ENCODE measurements at places on chromosomes 6 and 20.

DNA sequence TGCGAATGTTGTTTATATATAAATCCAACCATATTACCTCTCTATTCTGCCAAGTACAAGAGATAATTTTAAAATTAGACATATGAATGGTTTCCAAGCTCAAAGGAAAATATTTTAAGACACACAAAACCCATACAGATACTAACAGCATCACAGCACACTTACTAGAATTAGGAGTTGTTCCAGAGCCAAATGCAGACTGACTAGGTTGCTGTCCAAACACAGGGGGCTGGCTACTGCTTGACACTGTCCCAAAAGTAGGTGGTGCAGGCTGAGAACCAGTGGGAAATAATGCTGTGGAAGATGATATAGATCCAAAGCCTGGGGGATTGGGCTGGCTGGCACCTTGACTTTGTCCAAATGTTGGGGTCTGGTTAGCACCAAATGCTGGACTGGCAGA is 24.3 kb downstream of the FAM8A1 start:
- no peak for DNase-seq

GRCh38 chr20:50245498-50246366 is 55.1 kb downstream of the CEBPB start:
- DNase-seq: no peak

DNA sequence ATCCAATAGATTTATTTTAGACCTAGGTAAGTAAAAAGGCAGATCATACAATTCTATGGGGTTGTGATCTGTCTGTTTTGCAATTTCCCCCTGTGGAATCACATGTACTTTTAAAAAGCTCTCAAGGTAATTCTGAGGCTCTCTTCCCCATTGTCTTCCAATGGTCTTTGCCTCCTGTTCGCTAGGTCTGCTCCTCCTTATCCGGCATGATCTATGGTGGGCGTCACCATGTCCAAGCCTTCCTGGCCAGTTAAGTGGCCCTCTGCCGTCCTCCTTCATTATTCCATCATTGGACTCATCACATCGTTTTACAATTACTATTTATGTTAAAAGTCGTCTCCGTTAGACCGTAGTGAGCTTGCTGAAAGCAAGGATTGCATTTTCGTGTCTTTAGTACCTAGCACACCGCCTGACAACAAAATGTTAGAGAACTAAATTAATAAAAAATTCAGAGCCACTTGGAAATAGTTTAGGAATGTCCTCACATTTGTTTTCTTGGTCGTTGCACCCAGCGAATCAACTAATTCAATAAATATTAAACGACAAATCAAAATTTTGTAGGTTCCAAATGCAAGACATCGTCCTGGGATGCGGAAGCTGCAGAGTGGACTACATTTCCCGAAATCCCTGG is 2.2 kb upstream of the STXBP5 start:
- no peak for DNase-seq

GRCh38 chr6:54899986-54900385 is 53.4 kb downstream of the FAM83B start:
- DNase-seq: no peak

DNA sequence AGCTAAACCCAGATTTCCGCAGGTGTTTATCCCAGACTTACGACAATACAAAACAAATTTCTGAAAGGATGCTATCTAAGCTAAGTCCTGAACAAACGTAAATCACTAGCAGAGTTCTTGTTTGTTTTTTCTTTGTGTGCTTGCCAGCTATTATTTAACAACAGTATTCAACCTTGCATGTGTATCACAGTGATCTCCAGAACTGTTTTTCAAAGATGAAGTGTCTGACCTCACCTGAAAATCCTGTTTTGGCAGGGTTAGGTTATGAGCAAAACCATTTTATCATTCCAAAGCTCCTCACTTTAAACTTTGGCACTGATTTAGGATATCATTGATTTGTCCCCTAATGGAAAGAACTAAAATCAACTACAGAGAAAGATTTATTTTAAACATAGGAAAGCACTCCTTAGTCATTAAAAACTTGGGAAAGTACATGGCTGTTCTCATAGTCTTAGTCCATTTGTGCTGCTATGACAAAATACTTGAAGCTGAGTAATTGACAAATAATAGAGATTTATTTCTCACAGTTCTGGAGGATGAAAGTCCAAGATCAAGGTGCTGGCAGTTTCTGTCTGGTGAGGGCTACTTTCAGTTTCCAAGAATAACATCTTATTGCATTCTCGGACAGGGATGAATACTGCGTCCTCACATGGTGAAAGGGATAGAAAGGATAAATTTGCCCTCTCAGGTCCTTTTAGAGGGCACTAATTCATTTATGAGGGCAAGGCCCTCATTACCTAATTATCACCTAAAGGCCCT is 20.8 kb upstream of the BMP5 start:
- DNase-seq: no peak

DNA sequence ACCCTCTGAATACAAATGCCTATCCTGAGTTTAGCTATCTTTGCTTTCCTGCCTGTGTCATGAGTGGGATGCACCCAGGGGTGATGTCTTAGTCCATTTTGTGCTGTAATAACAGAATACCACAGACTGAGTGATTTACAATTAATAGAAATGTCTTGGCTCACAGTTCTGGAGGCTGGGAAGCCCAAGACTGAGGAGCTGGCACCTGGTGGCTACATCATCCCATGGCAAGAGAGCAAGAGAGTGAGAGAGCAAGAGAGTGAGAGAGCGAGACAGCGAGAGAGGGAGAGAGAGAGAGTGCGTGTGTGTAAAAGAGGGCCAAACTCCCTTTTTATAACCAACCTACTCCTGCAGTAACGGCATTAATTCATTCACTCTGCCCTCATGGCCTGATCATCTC is 76.8 kb downstream of the PRDM1 start:
- peak; percentile 14 for DNase-seq

DNA sequence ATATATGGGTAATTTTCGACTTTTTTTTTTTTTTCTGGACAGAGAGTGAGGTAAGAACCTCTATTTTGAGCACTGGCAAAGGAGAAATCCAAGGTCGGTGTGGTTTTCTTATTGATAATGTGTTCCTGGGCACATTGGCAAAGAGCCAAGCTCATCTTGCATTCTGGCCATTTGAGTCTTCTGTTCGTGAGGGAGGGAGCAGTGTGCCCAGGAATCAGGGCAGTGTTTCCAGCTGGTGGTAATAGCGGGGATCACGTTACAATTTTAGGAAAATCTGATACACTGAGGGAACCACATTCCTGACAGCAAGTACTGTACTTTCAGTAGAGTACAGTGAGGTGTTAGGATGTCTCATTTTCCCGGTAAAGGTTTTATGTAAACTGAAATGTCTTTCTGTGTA is 442.3 kb upstream of the MAP3K7 start:
- DNase-seq: no peak

- no peak for DNase-seq
Observed at GRCh38 chr20:60428651-60429050, 470.4 kb downstream of the CDH26 start.

DNA sequence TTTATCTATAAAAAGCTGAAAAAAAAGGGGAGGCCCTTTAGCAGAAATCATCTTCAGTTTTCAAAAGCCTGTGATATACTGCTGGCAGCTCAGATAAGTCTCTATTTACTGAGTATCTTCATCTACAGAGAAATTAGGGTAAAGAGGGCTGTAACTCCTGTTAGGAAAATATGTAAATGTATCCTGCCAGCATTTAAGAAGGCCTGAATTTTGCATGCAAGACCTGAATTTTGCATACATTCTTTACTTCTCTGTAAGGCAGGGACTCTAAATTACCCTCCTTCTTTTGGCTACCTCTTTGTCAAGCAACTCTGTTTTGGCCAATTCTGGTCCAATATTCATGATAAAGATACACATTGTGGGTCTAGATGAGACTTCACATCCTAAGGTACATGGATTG is 150.6 kb upstream of the SPACA1 start:
- no peak for DNase-seq

- no peak for DNase-seq
Observed at GRCh38 chr6:111718326-111718725, 112.6 kb upstream of the TRAF3IP2 start.

DNA sequence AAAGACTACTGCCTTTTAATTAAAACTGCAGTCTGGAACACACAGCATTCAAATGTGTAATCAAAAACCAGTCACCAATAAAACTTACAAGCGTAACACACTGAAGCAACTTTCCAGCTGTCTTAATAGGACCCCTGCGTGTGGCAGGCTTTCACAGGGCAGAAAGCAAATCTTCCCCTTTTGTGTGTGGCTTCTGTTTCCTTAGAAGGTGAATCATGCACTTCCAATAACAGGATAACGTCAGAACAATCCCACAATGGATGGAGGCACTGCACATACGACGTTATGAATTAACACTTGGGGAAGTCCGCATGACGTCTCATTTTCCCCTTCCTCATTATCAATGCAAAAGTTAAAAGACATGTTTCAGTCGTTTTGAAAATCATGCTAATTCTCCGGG is 44.8 kb downstream of the INSM1 start:
- no peak for DNase-seq

DNA sequence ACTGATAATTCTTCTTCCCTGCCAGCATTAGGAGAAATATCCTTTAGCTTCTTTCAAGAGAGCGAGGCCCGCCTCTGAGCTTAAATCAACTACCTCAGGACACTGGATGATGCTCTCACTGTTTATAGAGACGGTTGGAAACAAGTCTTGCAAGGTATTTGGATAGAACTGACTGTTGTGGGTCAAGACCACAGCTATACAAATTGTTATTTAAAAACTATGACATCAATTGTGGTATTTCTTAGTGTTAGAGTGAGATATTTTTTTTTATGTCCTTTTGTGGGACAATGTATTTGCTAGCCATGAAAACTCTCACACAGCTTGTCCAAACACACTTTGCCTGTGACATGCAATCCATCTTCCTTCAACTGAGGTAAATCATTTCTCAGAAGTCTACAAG is 136.3 kb upstream of the PHACTR1 start:
- no peak for DNase-seq

- no peak for DNase-seq
Observed at GRCh38 chr6:12577124-12577850, 139.3 kb upstream of the PHACTR1 start.

GRCh38 chr20:33790566-33790965 is 20.6 kb upstream of the CHMP4B start:
- DNase-seq: no peak

DNA sequence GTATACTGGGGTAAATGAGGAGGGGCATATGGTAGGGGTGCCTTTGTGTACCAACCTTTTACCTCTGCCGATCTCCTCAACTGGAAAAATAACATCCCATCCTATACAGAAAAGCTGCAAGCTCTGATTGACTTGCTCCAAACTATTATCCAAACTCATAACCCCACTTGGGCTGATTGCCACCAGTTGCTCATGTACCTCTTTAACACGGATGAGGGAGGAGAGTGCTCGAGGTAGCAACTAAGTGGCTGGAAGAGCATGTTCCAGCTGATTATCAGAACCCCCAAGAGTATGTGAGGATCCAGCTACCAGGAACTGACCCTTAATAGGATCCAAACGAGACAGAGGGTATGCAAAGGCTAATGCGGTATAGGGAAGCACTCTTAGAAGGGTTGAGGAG is 299.6 kb downstream of the RNGTT start:
- no peak for DNase-seq

GRCh38 chr6:17493286-17493685 is 99.9 kb downstream of the CAP2 start:
- no peak for DNase-seq

GRCh38 chr6:83853178-83854000 is at the start of gene RIPPLY2:
Gene RIPPLY2 (plus strand): TSS chr6:83853360. CDS start chr6:83853417, 57 bp downstream.
- DNase-seq: peak; percentile 35

- DNase-seq: no peak
Observed at GRCh38 chr6:100901582-100901981, 20.5 kb upstream of the ASCC3 start.

DNA sequence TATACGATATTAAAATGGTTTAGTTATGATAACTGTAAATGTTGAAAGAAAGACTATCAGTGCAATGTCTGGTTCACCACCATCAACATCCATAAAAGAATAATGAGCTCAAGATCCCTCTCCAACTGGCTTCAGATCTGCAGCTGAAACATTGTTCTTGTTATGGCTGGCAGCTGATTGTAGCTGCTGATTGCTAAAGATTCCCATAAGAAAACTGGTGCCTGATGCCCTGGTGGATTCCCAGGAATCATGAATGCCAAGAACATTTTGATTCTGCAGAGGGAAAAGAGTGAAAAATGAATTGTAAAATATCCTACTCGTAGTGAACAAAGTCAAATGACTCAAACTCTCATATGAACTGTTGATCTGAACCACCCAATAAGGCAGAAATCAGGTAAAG is 1160.2 kb downstream of the EPHA7 start:
- no peak for DNase-seq

- no peak for DNase-seq
Observed at GRCh38 chr6:161578478-161578877, 304.6 kb upstream of the AGPAT4 start.

DNA sequence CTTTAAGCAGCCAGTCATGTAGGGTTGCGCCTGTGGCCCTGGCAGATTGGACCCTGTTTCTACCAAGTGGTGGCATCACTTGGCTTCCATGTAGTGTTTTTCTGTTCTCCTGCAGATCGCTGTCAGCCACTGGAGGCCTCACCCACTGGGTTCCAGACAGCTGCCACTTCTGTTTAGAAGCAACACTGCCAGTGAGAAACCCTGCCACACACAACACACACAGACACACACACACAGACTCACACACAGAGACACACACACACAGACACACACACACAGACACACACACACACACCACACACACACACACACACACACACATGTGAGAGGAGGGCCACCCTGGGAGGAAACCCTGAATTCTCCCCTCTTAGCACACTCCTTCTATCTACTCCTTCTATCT is 51.8 kb downstream of the UTRN start:
- no peak for DNase-seq

- DNase-seq: no peak
Observed at GRCh38 chr6:126664271-126664670, 324.4 kb downstream of the CENPW start.

- DNase-seq: no peak
Observed at GRCh38 chr6:31792761-31793171, 2.8 kb downstream of the VARS1 start.

GRCh38 chr6:29826271-29826670 is 1.4 kb upstream of the HLA-G start:
- no peak for DNase-seq

GRCh38 chr6:13851330-13851729 is 37.0 kb upstream of the MCUR1 start:
- no peak for DNase-seq

DNA sequence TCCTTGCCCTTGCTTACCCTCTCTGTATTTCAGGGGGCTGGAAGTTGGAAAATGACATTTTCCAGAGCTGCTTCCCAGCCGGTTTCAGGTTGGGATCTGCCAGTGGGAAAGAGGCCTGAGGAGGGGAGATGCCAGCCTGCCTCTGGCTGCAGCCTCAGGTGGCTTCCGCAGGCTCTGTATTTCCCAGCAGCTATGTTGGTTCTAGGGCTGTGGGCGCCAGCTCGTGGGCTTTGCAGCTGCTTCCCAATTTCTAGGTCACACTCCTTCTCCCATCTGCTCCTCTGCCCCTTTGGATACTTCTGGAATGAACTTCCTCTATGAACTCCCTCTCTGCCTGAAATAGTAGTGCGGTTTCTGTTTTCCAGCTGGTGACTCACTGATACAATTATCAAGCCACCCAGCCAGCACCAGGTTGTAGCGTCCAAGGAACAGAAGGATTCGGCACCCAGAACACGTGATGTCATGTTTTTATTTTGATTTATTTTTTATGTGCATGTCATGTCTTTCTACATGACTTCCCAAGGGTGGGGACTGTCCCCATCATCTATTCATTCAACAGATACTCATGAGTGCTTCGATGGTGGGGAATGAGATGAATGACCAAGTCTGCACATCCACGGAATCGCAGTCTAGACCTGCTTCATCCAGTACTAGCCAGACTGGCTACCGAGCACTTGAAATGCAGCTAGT is 38.0 kb downstream of the TGM2 start:
- no peak for DNase-seq

GRCh38 chr6:45927421-45928320 is 88.0 kb downstream of the CLIC5 start:
- no peak for DNase-seq

All from B cell (primary cell).